T-helper 2 cell (primary cell): ENCODE measurements at places on chromosomes 13 and 19.

- no peak for DNase-seq
Observed at GRCh38 chr19:16385296-16385695, 60.7 kb downstream of the KLF2 start.

DNA sequence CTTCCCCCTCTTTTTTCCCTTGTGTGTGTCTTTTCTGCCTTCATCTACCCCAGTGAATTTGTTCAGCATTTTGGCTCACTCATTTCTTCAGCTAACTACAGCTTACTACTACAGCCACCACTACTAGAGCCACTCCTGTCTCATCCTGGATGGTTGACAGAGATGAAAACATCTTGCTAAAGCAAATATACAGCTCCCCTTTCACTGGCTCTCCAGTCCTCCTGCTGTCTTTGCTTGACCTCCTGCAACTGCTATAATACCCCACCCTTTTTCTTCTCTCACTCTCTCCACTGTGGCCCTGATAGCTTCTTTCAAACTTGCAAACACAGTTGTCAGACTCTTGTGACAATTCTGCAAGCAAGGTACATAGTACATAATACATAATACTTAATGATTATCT lies 523.6 kb downstream of the DCT start:
- DNase-seq = no peak

DNA sequence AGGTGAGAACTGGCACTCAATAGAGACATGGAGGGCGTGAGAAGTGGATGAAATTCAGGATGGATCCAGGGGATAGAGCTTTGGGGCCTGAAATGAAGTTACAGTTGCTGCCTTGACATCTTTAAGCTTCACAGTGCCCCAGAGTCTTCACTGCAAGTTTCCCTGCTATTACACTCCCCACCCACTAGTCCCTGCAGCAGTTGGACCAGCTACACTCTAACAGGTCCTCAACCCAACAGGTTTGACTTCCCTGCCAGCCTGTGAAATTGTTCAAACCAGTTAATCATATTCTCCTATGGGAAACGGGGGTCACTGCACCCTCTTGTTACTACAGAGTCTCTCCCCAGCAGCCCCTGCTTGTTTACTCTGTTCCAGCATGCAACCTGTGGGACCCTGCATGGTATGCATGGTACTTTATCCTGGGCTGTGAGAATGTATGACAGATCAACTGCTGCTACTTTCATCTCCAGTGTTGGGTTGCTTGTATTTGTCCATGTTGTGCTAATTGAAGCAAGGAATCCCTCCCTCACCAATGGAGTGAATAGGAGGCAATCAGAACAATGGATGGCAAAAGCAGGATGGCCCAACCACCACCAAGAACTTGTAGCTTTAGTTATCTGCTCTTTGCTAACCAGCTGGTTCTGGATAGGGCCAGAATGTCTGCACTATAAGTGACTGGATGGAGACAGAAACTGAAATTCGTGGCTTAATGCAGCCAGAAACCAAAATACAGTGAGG lies 314.2 kb downstream of the OLFM4 start:
- DNase-seq = no peak

GRCh38 chr19:46863818-46864629 lies 3.2 kb downstream of the ARHGAP35 start:
- no peak for DNase-seq

DNA sequence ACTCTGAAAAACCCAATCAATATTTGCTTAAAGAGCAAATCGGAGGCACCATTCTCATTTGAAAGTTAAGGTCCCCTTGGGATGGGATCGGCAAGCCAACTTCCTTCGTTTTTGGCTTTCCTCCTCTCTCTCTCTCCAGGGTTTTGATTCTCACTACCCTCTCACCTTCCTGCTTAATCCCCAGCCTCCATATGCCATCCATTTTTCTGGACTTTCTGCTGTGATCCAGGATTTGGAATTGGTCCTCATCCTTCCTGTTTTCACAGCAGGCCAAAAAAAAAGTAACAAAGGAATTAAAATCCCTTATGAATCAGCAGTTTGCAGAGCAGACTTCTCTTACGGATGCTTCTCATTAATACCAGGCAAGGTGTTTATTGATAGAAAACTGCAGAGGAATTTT lies 283.1 kb upstream of the TMTC4 start:
- no peak for DNase-seq

GRCh38 chr13:83414393-83414792 lies 467.9 kb downstream of the SLITRK1 start:
- DNase-seq = no peak

GRCh38 chr19:33819506-33819879 lies 22.8 kb downstream of the KCTD15 start:
- DNase-seq = no peak

DNA sequence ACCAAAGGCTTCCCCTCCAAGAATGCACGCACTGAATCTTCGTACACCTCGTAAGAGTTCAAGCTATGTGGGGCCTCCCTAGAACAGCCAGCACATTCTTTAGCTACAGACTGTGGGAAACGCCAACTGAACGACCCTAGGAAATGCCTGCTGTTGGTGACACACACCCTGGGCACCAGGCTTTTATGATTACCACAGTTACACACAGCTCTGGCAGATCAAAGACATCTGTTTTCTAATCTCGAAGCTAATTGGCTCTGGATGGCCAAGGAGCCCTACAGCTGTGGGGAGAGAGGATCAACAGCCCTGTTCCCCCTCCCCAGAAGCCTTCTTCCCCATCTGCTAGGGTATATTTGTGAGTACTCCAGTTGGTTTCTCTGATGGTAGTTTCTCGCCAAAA lies 123.0 kb downstream of the COL4A1 start:
- no peak for DNase-seq

DNA sequence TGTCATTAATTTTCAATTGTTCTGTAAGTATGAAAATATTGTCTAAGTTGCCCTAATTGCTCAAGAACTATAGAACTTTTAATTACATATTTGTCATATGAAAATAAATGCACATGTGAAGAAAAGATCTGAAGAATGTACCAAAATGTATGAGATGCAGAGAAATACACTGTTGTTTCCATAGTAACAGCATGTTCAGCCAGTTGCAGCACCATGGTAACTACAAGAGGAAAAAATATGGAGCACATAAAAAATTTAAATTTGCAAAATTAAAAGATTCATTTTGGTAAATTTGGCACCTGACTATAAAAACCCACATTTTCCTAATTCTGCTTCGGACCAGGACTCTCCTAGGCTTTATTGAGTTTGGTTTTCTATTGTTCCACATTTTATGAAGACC lies 1170.0 kb upstream of the MIR17HG start:
- DNase-seq = no peak

DNA sequence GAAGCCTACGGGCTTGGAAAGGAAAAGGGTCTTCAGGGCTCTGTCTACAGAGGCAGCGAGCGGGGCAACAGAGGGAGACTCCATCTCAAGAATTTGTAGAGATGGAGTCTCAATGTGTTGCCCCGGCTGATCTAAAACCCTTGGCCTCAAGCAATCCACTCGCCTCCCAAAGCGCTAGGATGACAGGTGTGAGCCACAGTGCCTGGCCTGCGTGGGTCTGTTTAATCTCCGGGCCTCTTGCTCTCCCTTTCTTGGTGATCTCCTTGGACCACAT lies 8.1 kb downstream of the RPS9 start:
- no peak for DNase-seq

GRCh38 chr19:2627855-2628254 lies 74.6 kb downstream of the GNG7 start:
- DNase-seq = no peak

- DNase-seq = no peak
Observed at GRCh38 chr13:63643543-63643942, 2227.9 kb upstream of the PCDH20 start.

- no peak for DNase-seq
Observed at GRCh38 chr19:34365463-34366401, 736 bp downstream of the GPI start.

GRCh38 chr13:20190481-20191310 lies 2.0 kb downstream of the GJB2 start:
- no peak for DNase-seq

DNA sequence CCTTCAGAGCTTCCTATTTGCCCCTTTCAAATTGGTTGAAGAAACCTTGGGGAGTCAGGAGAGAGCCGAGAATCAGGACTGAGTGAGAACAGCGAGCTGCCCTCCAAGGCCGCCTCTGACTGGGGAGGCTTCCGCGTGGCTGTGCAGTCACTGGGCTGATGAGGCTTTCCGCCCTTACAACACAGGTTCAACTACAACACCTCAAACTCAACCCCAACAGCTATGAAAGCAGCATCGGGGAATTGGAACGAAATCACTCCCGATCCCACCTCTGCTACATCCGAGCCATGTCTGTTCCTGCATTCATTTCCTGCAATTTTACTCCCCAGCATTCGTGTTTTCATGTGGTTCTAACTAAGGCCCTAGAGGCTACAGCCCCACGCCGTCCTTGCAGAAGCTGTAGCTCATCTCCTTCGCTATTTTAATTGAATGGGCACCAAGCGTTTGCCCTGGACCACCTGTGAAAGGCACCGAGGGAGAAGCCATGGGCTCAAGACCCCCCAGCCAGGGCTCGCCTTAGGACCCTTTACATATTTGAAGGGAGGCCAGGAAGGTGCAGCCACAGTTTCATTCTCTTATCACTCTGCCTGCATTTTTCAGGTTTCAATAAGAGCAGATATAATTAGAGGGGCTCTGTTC lies 12.3 kb upstream of the RASA3 start:
- no peak for DNase-seq

DNA sequence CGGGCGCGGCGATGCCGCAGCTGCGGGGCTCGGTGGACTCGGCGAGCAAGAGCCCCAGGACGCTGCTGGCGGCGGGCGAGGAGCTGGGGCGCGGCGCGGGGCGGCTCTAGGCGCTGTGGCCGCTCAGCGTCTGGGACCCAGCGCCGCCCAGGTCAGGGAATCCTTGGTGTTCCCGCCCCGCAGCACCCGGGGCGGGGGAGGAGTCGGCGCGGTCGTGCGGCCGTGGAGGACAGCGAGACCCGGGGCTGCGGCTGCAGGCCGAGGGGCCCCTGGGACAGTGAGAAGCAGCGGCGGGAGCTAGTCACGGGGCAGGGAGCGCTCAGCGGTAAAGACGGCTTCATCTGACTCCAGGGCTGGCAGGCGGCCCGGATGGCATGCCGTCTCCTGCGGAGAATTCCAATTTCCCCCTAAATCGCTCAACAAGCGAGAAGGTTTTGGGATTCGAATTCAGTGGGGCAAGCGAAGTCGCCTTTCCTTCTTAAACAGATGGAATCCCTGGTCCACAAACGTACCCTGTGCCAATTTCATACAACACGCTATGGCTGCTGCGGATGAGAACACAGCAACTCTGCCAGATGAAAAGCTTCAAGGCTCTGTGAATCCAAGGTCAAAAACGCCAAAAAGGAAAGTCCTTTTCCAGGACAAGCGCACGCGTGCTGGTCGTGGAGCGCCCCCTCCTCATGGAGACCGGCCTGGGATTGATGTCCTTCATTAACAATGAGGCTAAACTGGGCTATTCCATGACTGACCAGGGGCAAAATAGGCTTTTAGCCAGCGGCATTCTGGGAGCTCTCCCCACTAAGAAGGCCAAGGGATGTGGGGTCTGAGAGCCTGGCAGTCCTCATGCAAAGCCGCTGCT lies 4.2 kb upstream of the ZSCAN4 start:
- DNase-seq = no peak

DNA sequence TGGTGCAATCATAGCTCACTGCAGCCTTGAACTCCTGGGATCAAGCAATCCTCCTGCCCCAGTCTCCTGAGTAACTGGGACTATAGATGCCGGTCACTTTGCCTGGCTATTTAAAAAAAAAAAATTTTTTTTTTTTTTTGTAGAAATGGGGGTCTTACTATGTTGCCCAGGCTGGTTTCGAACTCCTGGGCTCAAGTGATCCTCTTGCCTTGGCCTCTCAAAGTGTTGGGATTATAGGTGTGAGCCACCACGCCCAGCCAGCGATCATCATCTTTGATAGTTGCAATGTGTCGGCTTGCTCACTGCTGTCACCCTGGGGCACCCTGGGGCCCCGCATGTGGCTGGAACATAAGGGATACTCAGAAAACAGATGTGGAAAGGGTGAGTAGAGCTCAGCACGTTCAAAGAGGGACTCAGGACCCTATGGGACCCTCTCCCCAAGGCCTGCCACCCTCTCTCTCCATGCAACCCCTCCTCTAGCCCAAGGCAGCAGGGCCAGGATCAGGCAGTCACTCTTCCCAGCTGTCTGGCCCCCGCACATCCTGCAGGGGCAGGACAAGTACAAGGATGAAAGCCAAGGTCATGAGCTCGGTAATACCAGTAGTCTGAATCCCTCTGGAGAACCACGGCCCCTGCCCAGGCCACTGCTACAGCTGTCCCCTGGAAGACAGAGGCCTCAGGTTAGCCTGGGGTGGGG lies 6.5 kb upstream of the CCL25 start:
- no peak for DNase-seq

DNA sequence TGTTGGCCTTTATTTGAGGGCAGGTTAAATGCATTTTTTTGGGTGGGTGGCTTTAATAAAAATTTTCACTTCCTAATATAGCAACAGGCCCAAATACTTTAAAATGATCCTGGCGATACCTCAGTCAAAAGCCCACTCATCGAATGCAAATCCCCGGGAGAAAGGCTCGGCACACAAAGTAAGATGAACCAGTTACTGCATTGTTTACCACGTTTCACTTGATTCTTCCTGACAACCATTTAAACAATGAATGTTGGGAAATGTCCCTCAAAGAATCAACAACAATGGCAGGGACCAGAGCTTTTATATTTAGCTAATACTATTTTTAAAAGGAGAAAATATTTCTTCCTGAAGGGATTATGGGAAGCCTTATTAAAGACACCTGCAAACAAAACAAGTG lies 187.7 kb downstream of the ABCC4 start:
- no peak for DNase-seq

DNA sequence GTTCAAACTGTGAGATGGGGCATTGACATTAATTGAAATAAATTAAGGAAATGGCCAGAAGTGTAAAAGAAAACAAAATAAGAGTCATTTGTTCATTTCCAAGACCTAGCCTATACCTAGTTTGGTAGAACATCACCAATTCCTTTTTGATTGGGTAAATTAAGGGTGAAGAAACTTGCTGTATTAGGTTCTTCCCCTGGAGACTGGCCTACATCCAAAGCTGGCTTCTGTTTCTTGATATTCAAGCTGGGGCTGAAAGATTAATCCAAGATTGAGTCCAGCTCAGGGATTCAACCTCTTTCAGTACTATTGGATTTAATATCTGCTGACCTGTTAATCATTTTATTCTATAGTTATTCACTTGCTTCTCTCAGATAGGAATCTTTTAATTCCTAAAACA lies 183.2 kb downstream of the GPC6 start:
- DNase-seq = no peak

- DNase-seq = no peak
Observed at GRCh38 chr13:44199627-44200207, 173.9 kb upstream of the SERP2 start.

DNA sequence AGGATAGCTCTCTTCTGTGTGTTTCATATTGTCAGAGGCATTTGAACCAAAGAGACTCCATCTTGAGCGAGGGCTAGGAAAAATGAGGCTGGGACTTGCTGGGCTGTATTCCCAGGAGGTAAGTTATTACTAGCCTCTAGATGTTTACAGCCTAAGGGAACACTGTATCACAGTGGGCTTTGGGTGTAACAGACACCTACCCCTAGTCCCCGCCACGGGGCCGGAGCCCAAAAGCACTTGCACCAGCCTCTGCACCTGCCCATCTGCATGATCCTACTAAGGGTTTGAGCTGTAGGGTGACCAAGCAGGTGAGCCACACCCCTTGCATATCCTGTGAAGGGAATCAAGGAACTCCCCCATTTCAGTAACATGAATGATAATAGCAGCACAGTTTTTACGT lies 1972.2 kb downstream of the OLFM4 start:
- DNase-seq = no peak
